ENCODE measurements at places on chromosomes 7 and 10.

DNA sequence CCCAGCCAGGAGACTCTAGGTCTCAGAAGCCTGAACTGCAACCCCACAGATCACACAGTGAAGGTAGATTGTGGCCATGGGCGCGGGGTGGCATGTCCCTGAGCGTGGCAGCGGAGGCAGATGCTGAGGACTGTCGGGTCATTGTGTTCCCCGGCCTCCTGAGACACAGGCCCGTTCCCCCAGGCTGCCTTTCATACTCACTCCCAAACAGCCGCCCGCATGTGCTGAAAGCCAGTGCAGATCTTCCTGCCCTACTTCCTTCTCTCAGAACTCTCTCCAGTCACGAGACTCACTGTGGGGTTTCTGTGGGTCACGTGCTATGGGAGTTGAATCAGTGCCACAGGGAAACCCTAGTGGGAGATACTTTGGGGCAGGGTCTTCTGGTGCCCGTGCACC is 48.0 kb downstream of the ZNF467 start:
- no peak for DNase-seq

GRCh38 chr7:39624935-39625694 is 1.7 kb downstream of the RALA start:
- DNase-seq: no peak

GRCh38 chr10:73842349-73842748 is 31.0 kb upstream of the NDST2 start:
- no peak for DNase-seq

GRCh38 chr10:59077855-59078254 is 98.6 kb upstream of the PHYHIPL start:
- DNase-seq: no peak

- DNase-seq: no peak
Observed at GRCh38 chr10:16566202-16566805, 44.6 kb upstream of the C1QL3 start.

GRCh38 chr7:99061001-99061776 is 82.7 kb downstream of the SMURF1 start:
- DNase-seq: no peak

GRCh38 chr7:95205665-95206225 is 118.6 kb downstream of the PON1 start:
- DNase-seq: no peak

- DNase-seq: no peak
Observed at GRCh38 chr10:11813855-11814567, 9.1 kb upstream of the PROSER2 start.

DNA sequence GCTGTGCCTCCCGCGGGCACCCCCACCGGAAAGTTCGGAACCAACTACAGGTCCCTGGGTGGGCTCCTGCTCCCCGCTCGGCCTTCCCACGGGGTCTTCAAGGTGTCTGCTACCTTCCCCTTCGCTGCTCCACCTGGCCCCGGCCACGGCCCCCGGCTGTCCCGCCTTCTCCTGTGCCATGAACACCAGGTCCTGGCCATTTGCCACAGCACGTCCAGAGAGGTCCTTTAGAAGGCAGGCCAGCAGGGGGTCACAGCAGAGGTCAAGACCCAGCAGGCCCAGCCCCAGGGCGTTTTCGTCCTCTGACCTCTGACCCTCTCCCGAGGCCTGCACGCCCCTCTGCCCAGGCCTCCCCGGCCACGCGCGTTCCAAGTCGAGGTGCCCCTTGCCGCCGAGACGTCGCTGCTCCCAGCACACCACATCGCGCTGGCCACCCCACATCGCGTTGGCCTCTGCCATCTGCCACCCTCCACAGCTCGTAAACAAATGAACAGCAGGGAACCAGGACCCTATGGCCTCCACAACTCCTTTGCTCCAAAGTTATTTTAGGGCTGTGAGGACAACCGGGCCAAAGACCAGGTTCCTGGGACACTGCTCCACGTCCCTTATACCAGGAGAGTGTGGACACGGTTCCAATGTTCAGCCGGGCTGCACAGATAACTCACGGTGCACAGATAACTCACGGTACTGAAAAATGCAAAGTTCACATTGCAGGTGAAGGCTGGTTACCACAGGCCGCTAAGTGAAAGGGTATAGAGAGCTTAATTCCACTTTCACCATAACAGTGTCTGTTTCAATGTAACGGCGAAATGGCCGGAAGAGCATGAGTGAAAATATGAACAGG is 74.3 kb downstream of the CFAP46 start:
- no peak for DNase-seq

DNA sequence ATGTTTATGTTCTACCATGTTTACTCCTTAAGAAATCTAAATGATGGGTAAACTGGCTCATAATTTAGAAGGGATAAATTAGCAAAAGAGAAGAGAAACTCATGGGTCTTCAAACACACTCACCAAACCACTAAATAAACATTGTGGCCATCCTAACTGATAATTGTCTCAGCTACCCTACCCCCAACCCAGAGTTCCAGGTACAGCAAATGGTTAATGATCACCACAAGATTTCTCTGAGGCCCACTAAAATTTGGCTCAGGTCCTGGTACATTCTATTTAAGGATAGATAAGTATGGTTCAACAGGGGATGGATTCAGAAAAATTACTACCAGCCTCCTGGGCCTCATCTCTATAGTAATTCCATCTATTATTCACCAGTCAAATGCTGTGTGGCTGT is 21.4 kb downstream of the SLC25A13 start:
- no peak for DNase-seq

DNA sequence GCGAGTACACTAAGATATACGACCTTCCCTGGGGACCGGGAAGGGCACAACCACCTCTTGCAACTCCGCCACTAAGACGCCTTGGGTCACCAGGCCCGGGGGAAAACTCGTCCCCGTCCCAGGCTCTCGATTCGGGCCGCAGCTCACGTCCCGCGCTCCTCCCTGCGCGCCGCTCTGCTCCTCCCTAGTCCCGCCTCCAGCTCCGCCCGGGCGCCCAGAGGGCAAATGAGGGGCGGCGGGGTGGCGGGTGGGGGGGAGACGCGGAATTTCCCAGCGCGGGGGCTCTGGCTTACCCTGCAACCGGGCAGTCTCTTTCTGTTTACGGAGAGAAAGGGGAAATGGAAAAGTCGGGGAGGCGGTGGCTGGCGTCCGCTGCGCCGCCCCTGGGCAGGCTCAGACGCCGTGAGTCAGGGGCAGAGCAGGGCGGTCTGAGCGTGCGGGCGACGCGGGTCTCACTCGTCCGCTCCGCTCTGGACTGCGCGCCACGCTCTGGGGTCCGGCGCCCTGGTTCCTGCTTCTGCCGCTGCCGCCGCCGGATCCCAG is at the start of gene MAP3K8:
Gene MAP3K8 (plus strand): TSS at position 455 of the 543 bp plus-strand sequence. CDS start 4,755 bp downstream, outside the sequence.
- peak; percentile 75 for DNase-seq

DNA sequence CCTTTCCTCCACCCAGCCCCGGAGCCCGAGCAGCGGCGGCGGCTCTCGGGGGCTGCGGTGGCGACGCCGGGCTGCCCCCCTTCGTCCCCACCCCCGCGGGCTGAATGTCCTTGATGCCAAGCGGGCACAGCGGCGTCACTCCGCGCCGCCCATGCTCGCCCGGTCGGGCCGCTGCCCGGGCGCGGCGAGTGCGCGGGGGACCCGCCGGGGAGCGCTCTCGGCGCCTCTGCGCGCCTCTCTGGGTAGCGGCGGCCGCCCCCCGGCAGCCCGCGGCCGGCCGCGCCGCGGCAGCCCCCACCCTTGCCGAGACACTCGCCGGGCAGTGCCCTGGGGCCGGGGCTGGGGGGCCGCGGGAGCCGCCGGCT is 433 bp upstream of the PLXNA4 start:
- no peak for DNase-seq

DNA sequence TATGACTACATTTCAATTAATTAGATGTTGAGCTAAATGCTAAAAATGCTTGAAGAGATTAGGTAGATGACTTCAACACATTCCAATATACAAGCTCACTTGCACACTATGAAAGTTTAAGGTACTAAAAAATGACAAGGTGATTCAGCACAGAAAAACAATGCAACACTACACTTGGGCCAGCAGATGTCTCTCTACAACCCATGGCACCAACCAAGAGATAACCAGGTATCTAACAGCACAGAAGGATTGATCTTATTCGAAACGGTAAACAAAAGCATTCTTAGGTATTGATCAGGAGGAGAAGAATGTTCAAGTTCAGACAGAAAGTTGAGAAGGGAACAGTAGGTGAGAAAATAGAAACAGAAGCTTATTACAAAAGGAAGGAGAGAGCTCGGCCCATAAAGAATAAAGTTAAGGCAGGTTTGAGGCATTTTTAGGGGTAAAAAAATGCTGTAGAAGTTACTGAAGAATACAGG is 248.2 kb upstream of the KLF14 start:
- DNase-seq: no peak

DNA sequence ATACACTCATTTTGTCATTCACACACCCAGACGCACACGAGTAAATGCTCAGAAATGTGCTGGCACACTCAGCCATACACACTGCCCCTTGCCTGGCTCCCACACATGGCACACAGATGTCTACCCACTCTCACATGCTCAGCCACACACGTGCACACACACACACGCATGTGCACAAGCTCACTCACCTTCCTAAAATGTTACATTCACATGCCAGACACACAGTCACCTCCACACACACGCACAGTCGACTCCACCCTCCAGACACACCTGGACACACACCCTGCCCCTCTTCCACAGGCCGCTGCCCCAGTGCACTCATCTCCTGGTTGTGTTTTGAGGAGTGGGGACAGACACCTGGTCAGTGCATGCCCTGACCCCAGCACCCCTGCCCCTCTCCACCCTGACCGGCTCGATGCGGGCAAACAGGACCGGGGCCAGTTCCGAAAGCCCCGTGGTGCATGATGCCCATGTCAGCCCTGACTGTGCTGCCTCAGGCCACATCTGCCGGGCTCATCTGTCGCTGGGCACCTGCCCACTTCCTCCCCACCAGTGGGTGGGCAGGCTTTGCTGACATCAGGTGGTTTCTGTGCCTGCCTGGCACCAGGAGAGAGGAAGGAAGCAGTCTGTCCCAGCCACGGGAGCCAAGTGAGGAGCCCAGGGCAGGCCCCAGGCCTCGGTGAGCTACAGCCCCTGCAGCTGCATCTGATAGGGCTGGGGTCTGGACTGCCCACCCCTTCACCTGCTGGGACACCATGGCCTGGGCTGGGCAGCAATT is 84.9 kb upstream of the ZNF716 start:
- no peak for DNase-seq

DNA sequence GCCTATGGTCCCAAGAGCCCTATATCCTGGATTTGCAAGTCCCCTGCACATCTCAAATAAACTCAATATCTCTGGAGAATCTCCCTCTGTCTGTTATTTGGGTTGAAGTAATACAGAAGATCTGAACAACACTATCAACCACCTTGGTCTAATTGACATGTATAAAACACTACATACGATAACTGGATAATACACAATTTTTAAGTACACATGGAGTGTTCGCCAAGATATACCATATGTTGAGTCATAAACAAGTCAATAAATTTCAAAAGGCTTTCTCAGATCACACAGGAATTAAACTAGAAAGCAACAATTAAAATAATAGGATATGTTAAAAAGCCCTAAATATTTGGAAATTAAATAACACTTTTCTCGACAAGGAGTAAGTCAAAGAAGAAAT is 5.6 kb upstream of the GARS1 start:
- no peak for DNase-seq

DNA sequence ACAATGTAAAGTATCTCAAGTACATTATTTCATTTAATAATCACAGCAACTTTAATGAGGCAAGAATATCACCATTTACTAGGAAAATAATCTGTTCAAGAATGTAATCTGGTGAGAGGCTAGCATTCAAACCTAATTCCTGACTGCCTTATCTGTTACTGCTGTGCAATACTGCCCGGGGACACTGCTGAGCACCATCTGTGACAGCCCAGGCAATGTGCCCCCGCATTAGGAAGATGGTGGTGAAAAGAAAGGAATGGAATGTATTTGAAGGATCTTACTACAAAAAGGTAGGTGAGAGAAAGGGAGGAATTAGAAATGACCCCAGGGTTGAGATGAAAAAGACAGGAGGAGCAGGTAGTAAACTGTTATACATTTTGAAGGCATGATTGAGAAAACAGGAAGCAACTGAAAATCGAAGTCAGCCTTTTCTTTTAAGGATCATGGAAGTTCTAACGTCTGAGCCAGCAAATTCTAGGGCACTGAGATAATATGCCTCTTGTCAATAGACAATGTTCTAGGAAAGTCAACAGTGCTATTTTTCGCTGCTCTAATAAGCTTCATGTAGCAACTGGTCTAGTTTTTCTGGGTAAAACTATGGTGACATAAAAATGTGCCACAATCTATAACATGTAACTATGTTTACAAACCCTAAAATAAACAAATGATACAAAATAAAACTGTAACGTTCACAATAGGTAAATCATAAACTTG is 90.4 kb downstream of the ETV1 start:
- no peak for DNase-seq

DNA sequence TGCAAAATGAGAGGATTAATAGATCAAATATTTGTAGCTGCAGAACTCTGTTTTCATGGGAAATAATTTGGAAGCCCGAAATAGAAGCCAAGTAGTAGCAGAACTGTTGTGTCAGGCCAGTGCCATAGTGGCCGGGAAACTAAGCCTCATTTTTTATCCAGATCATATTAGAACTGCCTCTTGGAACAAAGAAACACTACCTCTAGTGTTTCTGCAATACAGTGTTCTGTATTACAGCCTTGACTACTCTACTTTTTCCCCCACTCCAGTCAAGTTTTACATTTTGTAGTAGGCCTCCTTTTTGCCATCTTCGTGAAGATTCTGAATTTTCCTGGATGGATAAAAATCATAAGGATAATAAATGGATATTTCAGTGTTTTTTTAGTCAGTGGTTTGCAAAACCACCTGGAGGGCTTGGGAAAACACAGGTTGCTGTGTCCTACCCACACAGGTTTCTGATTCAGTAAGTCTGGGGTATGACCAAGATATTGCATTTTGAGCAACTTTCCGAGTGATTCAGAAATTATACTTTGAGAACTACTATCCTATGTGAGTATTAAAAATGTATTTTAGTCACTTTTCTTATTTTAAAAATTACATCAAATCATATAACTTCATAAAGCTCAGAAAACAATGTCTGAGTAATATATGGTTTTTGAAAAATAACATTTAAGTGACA is 326.2 kb upstream of the KAT6B start:
- no peak for DNase-seq

GRCh38 chr7:88357294-88357693 is 50.6 kb upstream of the STEAP4 start:
- no peak for DNase-seq

- DNase-seq: no peak
Observed at GRCh38 chr10:70743879-70744278, 41.3 kb downstream of the TBATA start.

GRCh38 chr7:125326666-125327255 is 397.1 kb upstream of the POT1 start:
- no peak for DNase-seq

DNA sequence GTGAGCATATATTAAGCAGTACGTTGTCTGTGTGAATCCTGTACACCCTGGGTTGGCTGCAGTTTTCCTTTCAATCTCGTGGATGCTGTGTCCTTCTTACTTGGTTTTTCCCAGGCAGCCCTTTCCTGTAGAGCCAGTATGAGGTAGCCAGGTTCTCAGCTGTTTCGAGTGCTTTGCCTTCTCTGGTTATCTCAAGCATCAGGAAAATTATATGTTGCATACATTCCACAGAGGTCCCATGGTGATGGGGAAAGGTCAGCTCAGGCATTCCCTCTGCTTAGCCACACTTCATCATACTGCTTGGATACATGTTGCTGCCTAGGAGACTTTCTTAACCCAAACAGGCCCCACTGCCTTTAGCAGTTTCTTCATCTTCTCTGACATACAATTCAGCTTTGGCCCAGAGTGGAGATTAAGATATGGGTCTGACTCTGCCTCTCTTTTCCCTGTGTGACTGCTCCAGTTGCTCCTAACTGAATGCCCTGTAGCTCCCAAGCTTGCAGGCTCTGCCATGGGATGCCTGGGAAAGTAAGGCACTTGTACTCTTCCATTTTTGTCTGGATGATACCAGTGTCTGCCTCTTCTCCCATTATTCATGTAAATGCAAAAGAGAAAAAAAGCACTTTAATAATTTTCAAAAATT is 11.3 kb downstream of the GNAI1 start:
- DNase-seq: no peak

Data from hippocampal formation (tissue), 2 donors.